ENCODE measurements at places on chromosomes 1 and 21. TPM values are rescaled to one million over a fixed set of nuclear protein-coding genes. Genes with fewer than 3 reads are reported as not detected.

DNA sequence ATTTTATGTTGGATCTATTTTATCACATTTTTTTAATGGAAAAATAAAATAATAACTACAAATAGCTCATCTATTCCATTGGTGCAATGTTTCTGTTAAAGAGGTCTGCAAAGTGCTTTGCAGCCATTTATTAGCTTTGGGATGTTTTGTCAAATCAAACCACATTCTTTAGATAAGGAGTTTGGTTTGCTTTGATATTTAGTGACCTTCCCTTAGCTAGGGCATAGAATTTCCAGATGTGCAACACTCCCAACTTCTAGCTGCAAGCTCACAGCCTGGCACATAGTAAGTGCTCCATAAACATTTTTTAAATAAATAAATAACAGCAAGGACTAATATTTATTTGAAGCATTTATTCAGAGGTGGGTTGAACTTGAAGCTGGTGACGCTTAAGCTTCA, 80.4 kb upstream of the ARHGAP29 start:
- H3K27ac ChIP-seq: no peak overlapping the region
- DNase-seq: no peak
- H3K27me3 ChIP-seq: peaks cover 1% of the 10 kb centered on the region
- H3K4me1 ChIP-seq: no peaks in the 10 kb centered on the region

- peaks cover 11% of the 10 kb centered on the region for H3K4me1 ChIP-seq
- H3K27ac ChIP-seq: no peak overlapping the region
- no peaks in the 10 kb centered on the region for H3K36me3 ChIP-seq
- H3K4me3 ChIP-seq: peak overlapping the region; percentile 52
- peaks cover 5% of the 10 kb centered on the region for H3K27me3 ChIP-seq
These were observed 84.1 kb downstream of the TM2D1 start for GRCh38 chr1:61640531-61641530.

DNA sequence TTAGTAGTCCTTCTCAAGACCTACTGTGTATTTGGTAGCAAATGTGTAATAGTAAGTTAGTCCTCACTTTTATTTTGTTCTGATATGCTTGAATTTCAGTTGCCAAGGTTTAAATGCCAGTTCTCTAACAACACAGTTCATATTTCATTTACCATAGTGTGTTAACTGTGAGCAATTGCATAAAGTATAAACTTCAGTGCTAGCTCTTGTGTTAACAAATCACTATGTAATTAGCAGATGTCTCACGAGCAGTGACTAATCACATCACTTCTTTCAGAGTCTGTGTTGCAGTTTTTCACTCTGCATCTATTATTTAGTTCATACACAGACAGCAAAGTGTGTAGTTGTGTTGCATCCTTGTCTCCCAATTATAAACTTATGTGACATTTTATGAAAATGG, 47.8 kb downstream of the ZMYM4 start:
- no peak overlapping the region for H3K4me3 ChIP-seq
- H3K27ac ChIP-seq: no peak overlapping the region
- H3K4me1 ChIP-seq: no peaks in the 10 kb centered on the region
- H3K36me3 ChIP-seq: peaks cover 9% of the 10 kb centered on the region
- DNase-seq: no peak

DNA sequence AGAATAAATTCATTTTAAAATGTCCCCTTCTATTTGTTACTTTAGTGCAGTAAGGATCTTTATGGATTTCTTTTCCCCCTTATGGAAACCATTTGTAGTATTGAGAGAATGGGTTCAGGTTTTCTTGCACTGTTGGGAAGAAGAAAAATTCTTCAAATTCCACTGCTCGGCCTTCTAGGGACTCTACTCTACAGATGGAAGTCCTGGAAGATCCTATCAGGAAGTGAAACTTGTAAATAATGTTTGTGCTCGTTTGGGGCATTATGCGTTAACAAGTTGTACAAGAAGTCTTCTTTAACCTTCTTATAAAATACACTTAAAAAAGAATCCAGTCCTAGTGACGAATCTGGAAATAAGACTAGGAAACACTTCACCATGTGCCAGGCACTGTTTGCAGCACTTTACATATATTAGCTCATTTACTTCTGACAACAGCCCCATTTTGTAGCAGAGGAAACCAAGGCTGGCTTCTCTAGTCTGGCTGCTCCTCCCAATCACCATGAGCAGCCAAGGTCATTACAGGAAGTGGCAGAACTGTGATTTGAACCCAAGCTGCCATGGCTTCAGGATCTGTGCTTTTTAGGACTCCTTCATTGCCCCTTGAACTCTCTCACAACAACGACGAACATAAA, 11.8 kb downstream of the LRRC8D start:
- H3K27me3 ChIP-seq: peaks cover 3% of the 10 kb centered on the region
- no peak overlapping the region for H3K27ac ChIP-seq
- peaks cover 2% of the 10 kb centered on the region for H3K4me1 ChIP-seq
- H3K36me3 ChIP-seq: no peaks in the 10 kb centered on the region
- no peak for DNase-seq

DNA sequence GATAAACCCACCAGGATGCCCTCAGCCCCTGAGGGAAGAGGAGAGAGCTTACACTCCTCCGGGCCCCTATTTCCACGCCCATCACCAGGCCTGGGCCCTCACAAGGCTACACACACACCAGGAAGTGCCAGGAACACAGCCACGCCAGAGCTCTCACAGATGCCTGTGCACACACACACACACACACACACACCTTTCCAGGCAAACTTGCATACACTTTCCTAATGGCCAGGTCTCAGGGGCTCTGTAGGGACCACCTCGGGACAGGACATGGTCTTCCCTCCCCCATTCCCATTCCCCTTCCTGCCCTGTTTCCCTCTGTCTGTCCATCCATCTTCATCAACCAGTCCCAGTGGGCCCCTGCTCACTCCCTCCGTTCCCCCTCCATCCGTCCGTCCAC, 9.7 kb upstream of the EPHA2 start:
- peaks cover 47% of the 10 kb centered on the region for H3K4me1 ChIP-seq
- no peak for DNase-seq
- no peak overlapping the region for H3K4me3 ChIP-seq

GRCh38 chr1:209370241-209370995, 213.1 kb upstream of the CAMK1G start:
- H3K27me3 ChIP-seq: peaks cover 10% of the 10 kb centered on the region
- no peaks in the 10 kb centered on the region for H3K4me1 ChIP-seq
- no peak for DNase-seq
- no peak overlapping the region for H3K27ac ChIP-seq
- no peaks in the 10 kb centered on the region for H3K36me3 ChIP-seq
- H3K4me3 ChIP-seq: no peak overlapping the region

DNA sequence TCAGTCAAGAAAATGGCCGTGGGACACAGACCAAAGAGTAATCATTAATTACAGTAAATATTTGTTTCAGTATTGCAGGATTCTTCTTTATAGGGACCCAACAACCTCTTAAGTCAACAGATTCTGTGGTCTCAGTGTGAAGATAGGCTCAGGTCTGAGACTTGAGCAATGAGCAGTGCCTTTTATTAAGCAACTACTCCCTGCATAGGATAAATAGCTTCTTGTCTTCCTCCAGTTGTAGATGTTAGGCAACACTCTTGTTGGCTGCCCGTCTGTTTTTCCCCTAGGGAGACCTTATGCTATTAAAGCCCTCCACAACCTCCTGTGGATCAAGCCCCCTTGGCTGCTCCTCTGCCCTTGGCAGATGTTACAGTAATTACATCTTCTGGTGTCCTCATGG, 1.8 kb upstream of the OMA1 start:
- H3K27ac ChIP-seq: no peak overlapping the region
- H3K4me1 ChIP-seq: peaks cover 18% of the 10 kb centered on the region
- H3K4me3 ChIP-seq: no peak overlapping the region
- H3K27me3 ChIP-seq: peaks cover 24% of the 10 kb centered on the region

- no peak overlapping the region for H3K27ac ChIP-seq
- no peak for DNase-seq
- H3K4me1 ChIP-seq: no peaks in the 10 kb centered on the region
- H3K4me3 ChIP-seq: no peak overlapping the region
- no peaks in the 10 kb centered on the region for H3K36me3 ChIP-seq
These were observed 10.2 kb downstream of the TAS1R2 start for GRCh38 chr1:18849261-18849711.

FBLIM1 gene
- not detected for total RNA-seq

FAM177B gene
- total RNA-seq: not detected

FLVCR1 gene
- 14.2 TPM for total RNA-seq

MGST3 gene
- 70.3 TPM for total RNA-seq

FAM72D gene
- 18.2 TPM for total RNA-seq

PRDX6 gene
- 109 TPM for total RNA-seq

Data from activated CD4-positive, alpha-beta memory T cell treated with anti-CD3 and anti-CD28 coated beads, Interleukin-2, amount 10 ng/mL, durations not matched to agents 7 days and 5 days (primary cell).